ENCODE measurements at places on chromosomes 7 and 10.

- DNase-seq = no peak
Measured at GRCh38 chr7:148340438-148341280, 249.9 kb upstream of the C7orf33 start.

DNA sequence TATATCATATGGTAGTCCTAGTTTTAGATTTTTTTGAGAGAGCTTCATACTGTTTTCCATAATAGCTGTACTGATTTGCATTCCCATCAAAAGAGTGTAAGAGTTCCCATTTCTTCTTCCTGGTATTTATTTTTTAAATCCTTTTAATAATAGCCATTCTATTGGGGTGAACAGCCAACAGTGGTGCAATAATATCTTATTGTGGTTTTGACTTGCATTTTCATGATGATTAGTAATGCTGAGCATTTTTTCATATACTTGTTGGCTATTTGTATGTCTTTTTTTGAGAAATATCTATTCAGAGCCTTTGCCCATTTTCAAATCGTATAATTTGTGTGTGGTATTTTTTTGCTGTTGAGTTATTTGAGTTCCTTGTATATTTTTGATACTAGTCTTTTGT is 167.4 kb downstream of the FZD1 start:
- no peak for DNase-seq

DNA sequence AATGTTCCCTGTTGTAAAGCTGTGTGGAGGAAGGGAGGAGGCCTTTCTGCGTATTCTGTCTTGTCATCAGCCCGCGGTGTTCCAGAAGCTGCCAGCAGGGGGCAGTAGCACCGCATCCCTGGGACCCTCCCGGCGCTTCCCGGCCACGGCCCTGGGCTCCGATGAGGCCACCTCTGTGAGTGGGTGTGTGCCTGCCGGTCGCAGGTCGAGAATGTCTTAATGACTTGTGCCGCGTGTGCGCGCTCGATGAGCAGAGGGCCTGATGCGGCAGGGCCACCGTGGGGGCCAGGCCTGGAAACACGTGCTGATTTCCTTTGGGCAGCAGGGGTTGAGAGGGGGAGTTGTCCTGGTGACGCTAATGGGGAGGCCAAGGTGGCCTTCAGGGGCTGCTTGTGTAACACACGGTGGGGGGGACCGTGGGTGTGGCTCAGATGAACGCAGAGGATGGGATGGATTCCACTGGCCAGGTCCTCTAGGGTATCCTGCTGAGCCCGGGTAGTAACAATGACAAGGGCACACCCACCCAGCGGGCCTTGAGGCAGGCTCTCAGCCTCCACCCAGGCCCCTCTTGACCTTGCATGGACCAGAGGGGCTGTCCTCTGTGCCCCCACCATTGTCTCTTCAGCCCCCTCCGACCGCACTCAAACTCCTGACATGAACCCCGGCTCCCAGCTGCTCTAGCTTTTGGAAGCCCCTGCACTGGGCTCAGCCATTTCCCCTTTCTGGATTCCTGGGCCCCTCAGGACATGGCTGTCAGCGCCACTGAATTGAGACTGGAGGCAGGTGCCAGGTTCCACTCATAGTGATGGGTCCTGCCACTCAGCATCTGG is 135.9 kb upstream of the PODXL start:
- peak; percentile 1 for DNase-seq

GRCh38 chr7:133124974-133125373 is 43.1 kb upstream of the CHCHD3 start:
- no peak for DNase-seq

GRCh38 chr7:66974986-66975590 is 20.3 kb downstream of the SBDS start:
- no peak for DNase-seq

GRCh38 chr7:90891529-90891928 is 295.4 kb downstream of the CDK14 start:
- DNase-seq = no peak

GRCh38 chr10:31648966-31649365 is 279.7 kb downstream of the ARHGAP12 start:
- no peak for DNase-seq

- DNase-seq = no peak
Measured at GRCh38 chr10:95793401-95794045, 37.6 kb downstream of the ENTPD1 start.

DNA sequence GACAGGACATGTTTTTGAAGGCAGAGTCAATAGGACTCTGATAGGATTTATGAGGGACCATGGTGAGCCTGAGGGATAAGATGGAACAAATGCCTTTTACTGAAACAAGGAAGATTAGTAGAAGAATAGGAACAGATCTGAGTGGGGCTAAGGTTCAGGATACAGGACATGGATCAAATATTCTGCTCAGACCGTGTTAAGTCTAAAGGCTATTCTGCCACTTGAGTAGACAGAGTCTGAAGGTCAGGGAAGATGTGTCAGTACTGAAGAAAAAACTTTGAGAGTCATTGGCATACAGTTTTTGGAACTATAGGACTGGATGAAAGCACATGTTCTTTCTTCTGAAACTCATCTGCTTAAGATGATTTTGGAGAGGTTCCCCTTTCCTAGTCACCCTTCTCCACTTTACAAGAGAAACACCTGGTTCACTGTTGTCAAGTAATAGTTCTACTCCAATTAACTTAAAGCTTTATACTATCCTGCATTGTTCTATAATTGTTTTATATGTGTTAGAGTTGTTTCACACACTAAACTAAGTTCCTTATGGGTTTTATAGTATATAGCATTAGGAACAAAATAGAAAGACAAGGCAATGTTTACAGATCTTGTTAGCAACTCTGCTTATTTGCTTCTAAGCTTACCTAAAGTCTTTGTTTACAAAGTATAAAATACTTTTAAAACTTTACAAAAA is 43.4 kb downstream of the WASL start:
- no peak for DNase-seq

- DNase-seq = peak; percentile 16
Measured at GRCh38 chr10:122648599-122649428, 50.8 kb downstream of the C10orf120 start.

GRCh38 chr10:3926675-3927525 is 141.9 kb upstream of the KLF6 start:
- DNase-seq = no peak

- DNase-seq = no peak
Measured at GRCh38 chr10:27527666-27528295, 23.7 kb downstream of the RAB18 start.

DNA sequence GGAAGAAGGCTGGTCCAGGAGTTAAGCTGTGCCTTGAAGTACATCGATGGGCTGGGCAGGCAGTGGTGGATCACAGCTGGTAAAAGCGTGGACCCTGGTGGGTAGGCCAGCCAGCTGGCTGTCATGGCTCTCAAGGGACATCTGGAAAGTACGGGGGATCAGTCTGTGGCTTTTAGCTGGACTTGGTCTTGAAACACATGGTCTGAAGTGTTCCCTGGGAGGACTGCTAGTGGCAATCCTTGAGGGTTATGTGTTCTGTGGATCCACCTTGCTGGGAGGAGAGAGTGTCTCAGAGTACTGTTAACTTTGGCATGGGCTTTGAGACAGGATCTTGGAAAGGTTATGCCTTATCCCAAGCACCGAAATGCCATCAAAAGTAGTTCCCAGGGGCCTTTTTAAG is 754.3 kb downstream of the SUGCT start:
- DNase-seq = no peak

All from SHP77 treated with DMSO at 0.1 percent for 48 hours (cell line).